Uterus (tissue), 4 donors: ENCODE measurements at places on chromosomes 1 and 21. TPM values are rescaled to one million over a fixed set of nuclear protein-coding genes. Genes with fewer than 3 reads are reported as not detected.

Gene PEX19
- total RNA-seq = 45.1 TPM

Gene LCE3D
- not detected for total RNA-seq

Gene FAM3B
- 5.1 TPM for total RNA-seq

Gene SLC35D1
- total RNA-seq = 5.0 TPM

Gene TMEM269
- total RNA-seq = not detected

Gene DMBX1
- total RNA-seq = not detected

Gene RAP1GAP
- not detected for total RNA-seq

Gene LDLRAD2
- total RNA-seq = not detected

Gene HOOK1
- not detected for total RNA-seq

GRCh38 chr1:1929639-1930545 is 10.8 kb upstream of the TMEM52 start:
- no peak overlapping the region for H3K27ac ChIP-seq
- H3K27me3 ChIP-seq = no peaks in the 10 kb centered on the region
- H3K4me3 ChIP-seq = no peak overlapping the region
- no peaks in the 10 kb centered on the region for H3K36me3 ChIP-seq
- H3K4me1 ChIP-seq = no peaks in the 10 kb centered on the region

- no peak for DNase-seq
- H3K36me3 ChIP-seq = no peaks in the 10 kb centered on the region
- no peaks in the 10 kb centered on the region for H3K27me3 ChIP-seq
- H3K27ac ChIP-seq = no peak overlapping the region
These were observed 3.8 kb upstream of the TCEA3 start for GRCh38 chr1:23428136-23428905.

DNA sequence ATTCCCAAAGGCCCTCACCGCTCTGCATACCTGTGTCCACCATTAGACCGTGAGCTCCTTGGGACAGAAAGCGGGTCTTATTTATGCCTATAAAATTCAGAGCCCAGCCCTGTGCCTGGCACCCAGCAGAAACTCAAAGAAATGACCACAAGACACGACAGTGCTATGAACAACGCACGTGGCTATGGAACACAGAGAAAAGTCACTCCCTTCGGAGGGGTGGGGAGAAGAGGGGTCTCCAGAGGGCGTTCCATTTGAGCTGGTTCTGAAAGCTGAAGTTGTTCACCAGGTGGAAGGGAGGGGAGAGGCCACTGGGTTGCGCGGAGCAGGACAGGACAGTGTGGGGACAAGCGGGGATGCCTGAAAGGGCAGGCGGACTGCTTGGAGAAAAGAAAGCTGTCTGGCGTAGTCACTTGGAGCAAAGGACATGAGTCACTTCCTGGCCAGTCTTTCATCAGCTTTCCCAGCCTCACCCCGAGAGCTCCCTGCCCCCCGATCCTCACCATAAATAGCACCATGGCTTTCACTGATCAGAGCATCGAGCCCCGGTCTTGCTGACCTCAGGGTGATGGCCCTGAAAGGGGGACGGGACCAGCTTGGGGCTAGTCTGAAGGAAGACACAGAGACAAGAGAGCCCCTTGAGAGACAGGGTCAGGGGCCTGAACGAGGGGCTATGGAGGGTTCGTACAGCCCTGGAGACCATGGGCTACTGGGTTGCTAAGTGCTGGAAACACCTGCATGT is 28.5 kb downstream of the ECE1 start:
- H3K4me1 ChIP-seq = no peaks in the 10 kb centered on the region
- DNase-seq = peak; percentile 82
- H3K36me3 ChIP-seq = no peaks in the 10 kb centered on the region

- DNase-seq = no peak
- no peaks in the 10 kb centered on the region for H3K4me1 ChIP-seq
- no peaks in the 10 kb centered on the region for H3K27me3 ChIP-seq
- no peaks in the 10 kb centered on the region for H3K36me3 ChIP-seq
- peak within 1 kb of the TSS; percentile 32 for H3K27ac ChIP-seq
These were observed at the start of gene ASCL5 for GRCh38 chr1:201126832-201127754. ASCL5 (minus strand) TSS chr1:201127184; CDS start chr1:201115372, 11,812 bp downstream.

GRCh38 chr1:24528744-24529143 is 26.1 kb downstream of the RCAN3 start:
- no peaks in the 10 kb centered on the region for H3K27me3 ChIP-seq
- H3K4me1 ChIP-seq = no peaks in the 10 kb centered on the region
- H3K36me3 ChIP-seq = no peaks in the 10 kb centered on the region
- no peak overlapping the region for H3K27ac ChIP-seq

- peaks cover 6% of the 10 kb centered on the region for H3K27me3 ChIP-seq
- H3K4me3 ChIP-seq = peak overlapping the region; percentile 58
- H3K36me3 ChIP-seq = no peaks in the 10 kb centered on the region
- DNase-seq = peak; percentile 22
- no peaks in the 10 kb centered on the region for H3K4me1 ChIP-seq
These were observed 101.1 kb upstream of the SOD1 start for GRCh38 chr21:31558189-31558961.

DNA sequence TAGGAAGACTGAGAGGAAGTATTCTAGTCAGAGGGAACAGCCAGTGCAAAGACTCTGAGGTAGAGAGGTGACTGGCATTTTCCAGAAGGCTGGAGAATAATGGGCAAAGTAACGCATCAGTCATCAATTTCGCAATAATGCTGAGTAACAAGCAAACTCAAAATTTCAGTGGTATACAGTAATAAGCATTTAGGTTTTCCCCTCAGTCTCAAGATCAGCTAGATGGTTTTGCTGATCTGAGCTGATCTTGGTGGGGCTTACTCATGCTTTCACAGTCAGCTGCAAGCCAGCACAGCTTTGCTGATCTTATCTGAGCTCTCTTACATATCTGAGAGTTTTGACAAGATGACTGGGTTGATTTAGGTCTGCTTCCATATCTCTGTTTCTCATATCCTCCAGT is 108.7 kb downstream of the TSEN15 start:
- H3K27ac ChIP-seq = no peak overlapping the region
- H3K36me3 ChIP-seq = no peaks in the 10 kb centered on the region
- no peak overlapping the region for H3K4me3 ChIP-seq
- no peak for DNase-seq

- no peak overlapping the region for H3K4me3 ChIP-seq
- no peak for DNase-seq
- no peaks in the 10 kb centered on the region for H3K36me3 ChIP-seq
- H3K27ac ChIP-seq = no peak overlapping the region
- no peaks in the 10 kb centered on the region for H3K27me3 ChIP-seq
- H3K4me1 ChIP-seq = no peaks in the 10 kb centered on the region
These were observed 31.0 kb downstream of the TNNT2 start for GRCh38 chr1:201346337-201346939.

- DNase-seq = peak; percentile 67
- H3K27ac ChIP-seq = peak overlapping the region; percentile 2
- no peaks in the 10 kb centered on the region for H3K36me3 ChIP-seq
These were observed 594.6 kb upstream of the ZP4 start for GRCh38 chr1:238485057-238485911.

- no peaks in the 10 kb centered on the region for H3K36me3 ChIP-seq
- H3K4me1 ChIP-seq = no peaks in the 10 kb centered on the region
- no peaks in the 10 kb centered on the region for H3K27me3 ChIP-seq
These were observed 5.6 kb upstream of the SH3D21 start for GRCh38 chr1:36300526-36300925.

DNA sequence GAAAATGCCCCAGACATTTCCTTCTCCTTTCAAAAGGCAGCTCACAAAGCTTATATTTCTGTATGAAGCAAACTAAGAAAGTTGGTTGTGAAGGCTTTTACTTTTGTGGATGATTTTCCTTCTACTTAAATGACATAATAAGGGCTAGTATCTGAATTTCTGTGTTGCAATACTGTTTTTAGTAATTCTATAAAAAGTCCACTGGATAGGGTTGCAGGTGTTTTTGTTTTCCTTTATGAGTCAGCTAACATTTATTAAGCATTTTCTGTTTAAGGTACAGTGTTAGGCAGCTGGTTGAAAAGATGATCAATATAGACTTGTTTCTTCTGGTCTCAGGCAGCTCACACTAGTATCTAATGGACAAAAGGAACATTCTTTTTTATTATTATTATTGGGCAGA is 722.2 kb downstream of the RWDD3 start:
- H3K36me3 ChIP-seq = no peaks in the 10 kb centered on the region
- no peak overlapping the region for H3K27ac ChIP-seq
- H3K4me3 ChIP-seq = no peak overlapping the region
- H3K27me3 ChIP-seq = no peaks in the 10 kb centered on the region

- no peak for DNase-seq
- no peaks in the 10 kb centered on the region for H3K36me3 ChIP-seq
- no peak overlapping the region for H3K4me3 ChIP-seq
- H3K27me3 ChIP-seq = no peaks in the 10 kb centered on the region
These were observed 107.7 kb downstream of the MAB21L3 start for GRCh38 chr1:116218922-116219321.
